ENCODE measurements at places on chromosomes 7 and 10. TPM values are rescaled to one million over a fixed set of nuclear protein-coding genes. Genes with fewer than 3 reads are reported as not detected.

DNA sequence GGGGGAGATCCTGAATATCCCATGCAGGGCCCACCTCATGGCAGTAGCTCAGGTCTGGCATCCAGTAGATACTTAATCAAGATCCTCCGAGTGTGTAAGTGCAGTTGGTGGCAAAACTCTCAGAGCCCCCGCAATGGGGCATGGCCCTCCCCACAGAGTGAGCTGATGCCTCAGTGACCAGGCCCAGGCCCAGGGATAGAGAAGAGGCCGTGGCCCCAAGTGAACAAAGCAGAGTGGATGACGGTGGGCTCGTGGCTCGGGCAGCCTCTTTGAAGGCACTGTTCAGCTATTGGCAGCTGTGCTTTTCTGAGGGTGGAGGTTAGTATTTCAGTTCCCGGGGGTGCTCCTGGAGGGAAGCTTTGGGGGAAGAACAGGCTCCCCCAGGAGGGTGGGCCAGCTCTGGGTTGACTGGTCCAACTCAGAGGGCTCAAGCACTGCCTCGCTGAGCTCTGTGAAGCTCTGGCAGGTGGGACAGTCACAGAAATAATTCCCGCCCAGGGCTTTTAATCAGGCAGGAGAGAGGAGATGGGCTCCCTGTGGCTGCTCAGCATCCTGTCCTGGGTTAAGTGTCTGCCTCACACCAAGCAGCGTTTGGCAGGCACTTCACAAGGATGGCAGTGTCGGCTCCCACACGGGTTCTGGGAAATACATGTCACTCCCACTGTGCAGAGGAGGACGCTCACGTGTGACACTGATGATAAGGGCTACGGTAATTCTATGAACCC lies 583.6 kb downstream of the TCERG1L start:
- no peaks in the 10 kb centered on the region for H3K36me3 ChIP-seq
- no peaks in the 10 kb centered on the region for H3K4me1 ChIP-seq
- DNase-seq, result no peak
- no peaks in the 10 kb centered on the region for H3K27me3 ChIP-seq

SLC35B4 gene
- 13.7 TPM for total RNA-seq

DNA sequence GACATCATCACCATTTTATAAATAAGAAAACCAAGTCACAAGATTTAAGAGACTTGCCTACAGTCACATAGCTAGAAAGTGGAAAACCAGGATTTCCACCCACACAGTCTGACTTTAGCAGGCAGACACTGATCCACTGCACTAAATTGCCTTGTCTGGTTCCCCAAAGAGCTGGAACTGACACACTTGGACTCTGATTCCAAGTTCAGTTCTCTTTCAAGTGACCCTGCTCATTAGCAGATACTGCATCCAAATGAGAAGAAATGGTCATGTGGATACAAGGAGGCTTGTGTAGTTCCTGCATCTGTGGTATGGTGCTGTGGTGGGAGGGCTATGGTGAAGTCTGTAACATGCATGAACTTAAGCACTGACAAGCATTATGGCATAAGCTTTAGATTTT lies 180.1 kb upstream of the MKLN1 start:
- no peaks in the 10 kb centered on the region for H3K36me3 ChIP-seq
- H3K27ac ChIP-seq, result no peak overlapping the region
- H3K27me3 ChIP-seq, result no peaks in the 10 kb centered on the region

- DNase-seq, result peak; percentile 7
- no peaks in the 10 kb centered on the region for H3K36me3 ChIP-seq
- no peaks in the 10 kb centered on the region for H3K27me3 ChIP-seq
- no peaks in the 10 kb centered on the region for H3K4me1 ChIP-seq
- no peak overlapping the region for H3K27ac ChIP-seq
- no peak overlapping the region for H3K4me3 ChIP-seq
Observed at GRCh38 chr7:29309041-29309854, 114.7 kb downstream of the CHN2 start.

GRCh38 chr7:134449680-134450079 lies 9.2 kb downstream of the AKR1B1 start:
- H3K27me3 ChIP-seq, result no peaks in the 10 kb centered on the region
- H3K36me3 ChIP-seq, result peaks cover 46% of the 10 kb centered on the region
- H3K4me3 ChIP-seq, result no peak overlapping the region
- peaks cover 14% of the 10 kb centered on the region for H3K4me1 ChIP-seq
- H3K27ac ChIP-seq, result no peak overlapping the region

- H3K27me3 ChIP-seq, result no peaks in the 10 kb centered on the region
- H3K4me3 ChIP-seq, result no peak overlapping the region
- H3K27ac ChIP-seq, result no peak overlapping the region
- DNase-seq, result no peak
- no peaks in the 10 kb centered on the region for H3K36me3 ChIP-seq
Observed at GRCh38 chr7:10475940-10476641, 497.6 kb upstream of the PHF14 start.

- H3K4me3 ChIP-seq, result no peak overlapping the region
- H3K27ac ChIP-seq, result no peak overlapping the region
- H3K27me3 ChIP-seq, result no peaks in the 10 kb centered on the region
- DNase-seq, result no peak
- no peaks in the 10 kb centered on the region for H3K36me3 ChIP-seq
- H3K4me1 ChIP-seq, result no peaks in the 10 kb centered on the region
Observed at GRCh38 chr7:95632609-95633008, 36.3 kb upstream of the PDK4 start.

LRRC18 gene
- not detected for total RNA-seq

DNA sequence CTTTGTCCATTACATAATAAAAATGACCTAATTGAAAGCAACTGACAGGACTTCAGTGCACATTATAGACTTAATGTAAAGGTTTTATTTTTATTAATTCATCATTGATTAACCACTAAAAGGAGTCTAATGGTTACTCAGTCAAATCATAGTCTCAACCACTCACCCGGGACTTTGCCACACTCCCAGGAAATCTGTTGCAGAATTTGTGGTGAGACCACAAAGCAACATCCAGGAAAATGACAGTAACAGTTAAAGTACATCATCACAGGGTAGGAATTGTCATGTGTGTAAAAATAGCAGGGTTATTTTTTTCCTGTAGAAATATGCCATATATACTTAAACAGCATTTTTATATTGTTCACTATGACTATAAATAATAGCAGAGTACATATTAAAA lies 6.3 kb upstream of the HGF start:
- H3K4me1 ChIP-seq, result no peaks in the 10 kb centered on the region
- no peak overlapping the region for H3K27ac ChIP-seq
- no peaks in the 10 kb centered on the region for H3K27me3 ChIP-seq
- no peak overlapping the region for H3K4me3 ChIP-seq
- no peaks in the 10 kb centered on the region for H3K36me3 ChIP-seq

ANXA8 gene
- not detected for total RNA-seq

- H3K4me3 ChIP-seq, result peak overlapping the region; percentile 89
- peaks cover 27% of the 10 kb centered on the region for H3K4me1 ChIP-seq
- H3K27me3 ChIP-seq, result no peaks in the 10 kb centered on the region
- peaks cover 9% of the 10 kb centered on the region for H3K36me3 ChIP-seq
- peak; percentile 83 for DNase-seq
Observed at GRCh38 chr7:100119970-100120732, 717 bp downstream of the CNPY4 start.

FRAT1 gene
- 3.0 TPM for total RNA-seq

Measured in activated CD8-positive, alpha-beta T cell treated with anti-CD3 and anti-CD28 coated beads for 36 hours (primary cell).